Ammon's horn (tissue), 1 donor: ENCODE measurements at places on chromosomes 11 and 22.

- no peak for DNase-seq
Measured at GRCh38 chr11:6666302-6667183, 10.9 kb upstream of the DCHS1 start.

DNA sequence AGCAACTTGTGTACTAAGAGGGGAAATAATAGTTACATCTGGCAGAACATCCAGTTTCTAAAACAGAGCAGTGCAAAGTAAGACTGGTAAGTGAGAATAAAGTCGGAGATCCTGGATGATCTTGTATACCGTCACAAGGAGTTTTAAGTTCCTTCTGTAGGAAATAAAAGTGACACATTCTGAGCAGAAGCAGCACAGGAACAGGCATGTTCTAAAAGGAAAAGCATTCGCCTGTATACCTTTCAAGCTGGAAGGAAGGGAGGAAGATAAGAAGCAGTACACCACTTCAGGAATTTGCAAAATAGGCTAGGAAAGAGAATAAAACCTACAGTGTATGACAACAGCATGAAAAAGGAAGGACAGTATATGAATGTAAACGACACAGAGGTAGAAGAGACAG, 106.2 kb upstream of the TP53AIP1 start:
- no peak for DNase-seq

DNA sequence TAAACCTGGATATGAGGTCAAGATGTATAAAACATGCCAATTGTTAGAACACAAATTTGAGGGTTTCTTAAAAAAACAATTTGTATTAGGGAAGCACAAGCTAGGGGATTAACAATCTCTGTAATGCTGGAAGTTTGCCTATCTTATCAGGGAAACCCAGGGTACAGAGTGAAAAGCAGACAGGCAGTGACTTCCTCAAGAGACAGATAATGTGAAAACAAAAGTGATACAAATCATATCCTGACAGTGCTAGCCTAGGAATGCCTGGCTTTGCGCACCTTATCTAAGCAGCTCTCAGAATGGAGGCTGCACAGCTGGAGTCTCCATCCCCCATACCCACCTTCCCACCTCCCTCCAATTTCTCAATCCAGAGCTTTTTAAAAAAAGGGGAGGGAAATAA, 22.5 kb upstream of the RBX1 start:
- no peak for DNase-seq

DNA sequence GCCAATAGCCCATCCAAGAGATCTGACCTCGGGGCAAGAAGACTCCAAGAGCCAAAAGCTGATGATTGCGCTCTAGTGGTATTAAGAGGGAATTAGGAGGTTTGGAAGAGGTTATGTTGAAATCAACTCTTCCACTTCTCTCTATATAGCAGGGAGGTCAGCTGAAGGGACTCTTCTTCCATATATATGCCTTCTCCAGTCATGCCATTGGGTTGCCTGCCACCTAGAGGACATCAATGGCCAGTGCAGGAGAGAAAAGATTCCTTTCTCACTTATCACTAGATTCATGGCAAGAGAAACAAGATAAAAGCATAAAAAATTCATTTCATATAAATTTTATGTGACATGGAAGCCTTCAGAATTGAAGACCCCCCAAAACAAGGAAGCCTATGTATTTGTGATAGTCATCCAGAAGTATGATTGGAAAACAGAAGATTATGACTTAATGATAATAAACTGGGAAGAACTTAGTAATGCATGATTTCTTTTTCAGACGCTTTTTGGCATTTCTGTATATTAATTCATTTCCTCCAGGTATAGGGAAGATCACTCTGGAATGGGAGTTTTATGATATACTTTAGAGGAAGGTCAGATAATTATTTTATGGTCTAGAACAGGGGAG, 435.1 kb upstream of the DDI1 start:
- peak; percentile 55 for DNase-seq

DNA sequence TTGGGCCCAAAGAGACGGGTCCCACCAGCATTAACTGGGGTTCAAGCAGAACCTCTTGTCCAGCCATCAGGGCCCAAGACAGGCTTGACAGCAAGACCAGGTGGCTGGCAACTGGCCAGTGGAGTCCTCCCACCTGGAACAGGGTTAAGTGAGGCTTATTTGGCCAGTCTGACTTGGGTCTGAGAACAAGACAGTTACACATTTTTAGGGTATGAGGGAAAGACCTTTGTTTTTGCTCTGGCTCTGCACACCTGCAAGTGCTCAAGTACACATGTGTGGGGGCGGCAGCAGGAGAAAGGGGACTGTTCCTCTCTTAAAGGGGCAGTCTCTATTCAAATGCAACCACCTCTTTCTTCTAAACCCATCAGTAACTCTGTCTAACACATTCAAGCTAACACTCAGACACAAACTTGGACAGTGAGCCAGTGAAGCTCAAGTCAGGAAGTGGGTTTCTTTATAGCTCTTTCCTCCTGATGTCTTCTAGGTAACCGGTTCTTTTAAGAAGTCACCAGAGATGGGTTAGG, 116.2 kb downstream of the ETS1 start:
- DNase-seq, result no peak

- DNase-seq, result no peak
Measured at GRCh38 chr11:79236541-79236971, 204.3 kb downstream of the TENM4 start.

DNA sequence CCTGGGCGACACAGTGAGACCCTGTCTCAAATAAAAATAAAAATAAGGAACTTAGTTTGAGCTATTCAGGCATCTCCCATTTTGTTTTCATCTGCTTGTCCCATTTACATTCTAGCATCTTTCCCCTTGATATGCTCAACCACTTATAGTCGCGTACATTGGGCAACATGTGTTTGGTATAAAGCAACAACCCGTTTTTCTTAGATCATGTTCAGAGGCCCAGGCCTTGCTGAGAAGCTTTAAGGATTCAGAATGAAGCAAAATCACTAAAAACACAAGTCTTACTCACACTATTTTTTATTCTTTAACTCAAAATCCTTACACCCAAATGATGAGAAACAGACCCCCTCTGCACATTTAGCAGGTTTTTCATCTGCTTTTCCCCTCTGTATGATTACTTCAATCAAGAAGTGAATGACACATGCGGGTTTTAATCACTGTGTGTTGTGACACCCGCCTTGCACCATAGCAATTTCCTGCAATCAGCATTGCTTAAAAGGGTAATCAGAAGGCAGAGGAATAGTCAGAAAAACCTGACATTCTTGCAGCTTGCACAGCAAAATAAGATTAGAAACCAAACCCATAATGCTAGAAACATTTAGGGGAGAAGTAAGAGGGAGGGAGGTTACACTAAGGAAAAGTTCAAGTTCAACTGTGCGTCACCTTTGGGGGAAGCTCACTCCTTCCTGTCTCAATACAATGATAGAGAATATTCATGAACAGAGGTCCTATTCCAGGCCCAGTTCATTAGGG, 25.9 kb downstream of the ALG9 start:
- DNase-seq, result no peak

- no peak for DNase-seq
Measured at GRCh38 chr11:6681505-6681904, 1.6 kb downstream of the MRPL17 start.

GRCh38 chr11:15113381-15113780, 1.3 kb upstream of the INSC start:
- peak; percentile 25 for DNase-seq

DNA sequence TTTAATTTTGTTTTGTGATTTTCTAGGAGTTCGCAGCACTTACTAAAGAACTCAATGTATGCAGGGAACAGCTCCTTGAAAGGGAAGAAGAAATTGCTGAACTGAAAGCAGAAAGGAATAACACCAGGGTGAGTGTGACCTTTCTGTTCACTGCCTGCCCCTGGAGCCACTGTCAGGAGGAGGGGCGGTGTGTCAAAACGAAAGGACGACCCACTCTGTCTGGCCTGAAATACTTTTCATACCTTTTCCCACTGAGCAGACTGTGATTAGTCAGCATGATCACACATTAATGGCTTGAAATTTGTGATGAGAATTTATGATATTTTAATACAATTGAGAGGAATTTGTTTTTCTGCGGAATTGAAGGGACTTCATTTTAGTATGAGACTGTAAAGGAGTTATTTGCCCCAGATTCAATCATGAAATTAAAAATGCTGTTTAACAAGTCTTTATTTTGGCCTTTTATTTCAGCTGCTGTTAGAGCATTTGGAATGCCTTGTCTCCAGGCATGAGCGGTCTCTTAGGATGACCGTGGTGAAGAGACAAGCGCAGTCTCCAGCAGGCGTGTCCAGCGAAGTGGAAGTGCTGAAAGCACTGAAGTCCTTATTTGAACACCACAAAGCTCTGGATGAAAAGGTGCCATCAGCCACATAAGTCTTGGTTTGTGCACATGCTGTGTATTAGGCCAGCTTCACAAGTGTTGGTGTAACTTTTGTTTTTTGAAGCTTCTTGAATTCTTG, 54.1 kb downstream of the PPFIA1 start:
- DNase-seq, result no peak
